ENCODE measurements at places on chromosomes 3 and 15.

DNA sequence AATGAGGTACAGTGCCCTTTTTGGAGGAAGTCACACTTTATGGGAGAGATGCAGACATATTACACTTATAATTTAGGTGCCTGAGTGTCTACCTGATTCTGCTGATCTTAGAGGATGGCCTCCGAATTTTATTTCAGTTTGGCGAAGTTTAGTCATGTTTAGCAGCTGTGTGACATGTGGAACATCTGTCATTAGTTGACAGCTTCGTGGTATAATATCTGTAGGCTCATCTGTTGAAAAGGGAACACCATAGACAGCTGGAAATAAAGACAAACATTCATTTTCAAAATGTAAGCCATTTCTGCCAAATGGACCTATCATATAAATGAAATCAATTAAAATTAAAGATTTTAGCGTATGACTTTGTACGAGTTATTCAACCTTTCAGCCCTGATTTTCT is 165.4 kb downstream of the CFAP20DC start:
- no peak for DNase-seq

- no peak for DNase-seq
Observed at GRCh38 chr3:98185180-98185579, 18.7 kb downstream of the OR5H15 start.

- no peak for DNase-seq
Observed at GRCh38 chr15:28998511-28998910, 112.7 kb downstream of the APBA2 start.

- no peak for DNase-seq
Observed at GRCh38 chr3:159813822-159814531, 174.7 kb upstream of the IL12A start.

DNA sequence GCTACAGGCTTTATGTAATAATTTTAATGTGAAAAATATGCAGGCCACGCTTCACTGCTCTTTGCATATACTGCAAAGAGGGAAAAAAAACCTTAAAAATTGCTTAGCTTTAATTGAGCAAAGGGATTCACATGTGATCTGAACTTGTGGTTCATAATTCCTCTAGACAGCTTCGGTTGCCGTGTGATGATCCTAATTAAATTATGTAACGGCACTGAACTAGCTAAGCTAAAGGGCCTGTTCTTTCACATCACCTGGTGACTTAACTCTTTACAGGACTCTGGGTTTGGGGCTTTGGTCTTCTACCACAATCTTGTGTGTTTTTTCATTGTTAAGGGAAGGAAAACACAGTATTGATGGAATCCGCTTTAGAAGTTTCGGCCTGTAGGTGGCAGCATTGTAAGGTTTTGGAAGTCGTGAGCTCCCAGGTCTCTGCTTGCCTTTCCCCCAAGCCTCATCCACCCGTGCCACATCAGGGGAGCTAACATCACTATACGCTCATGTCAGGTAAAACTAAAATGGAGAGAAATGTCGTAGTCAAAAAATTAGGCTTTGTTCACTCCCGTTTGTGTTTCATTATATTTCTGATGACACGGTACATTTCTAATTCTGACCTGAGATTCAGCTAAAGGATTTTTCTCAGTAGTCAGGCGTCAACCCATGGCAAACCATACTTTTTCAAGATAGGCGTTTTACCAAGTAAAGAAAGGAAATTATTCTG is 205.6 kb upstream of the DPH6 start:
- peak; percentile 49 for DNase-seq

DNA sequence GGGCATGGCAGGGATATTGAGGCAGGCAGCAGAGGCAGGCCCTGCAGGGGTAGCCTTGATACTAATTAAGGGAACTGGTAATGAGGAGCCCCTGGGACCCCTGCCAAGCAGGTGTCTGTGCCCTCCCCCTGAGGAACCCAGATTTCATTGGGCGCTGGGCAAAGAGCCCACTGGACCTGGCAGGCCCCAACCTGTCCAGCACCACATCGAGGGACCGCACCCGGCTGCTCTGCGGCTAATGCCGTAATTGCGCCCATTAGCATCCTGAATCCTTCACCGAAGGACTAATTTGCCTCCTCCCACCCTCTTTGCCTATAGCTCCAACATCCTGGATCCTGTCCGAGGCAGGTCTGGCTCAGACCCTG is 13.7 kb upstream of the SEMA3B start:
- no peak for DNase-seq

DNA sequence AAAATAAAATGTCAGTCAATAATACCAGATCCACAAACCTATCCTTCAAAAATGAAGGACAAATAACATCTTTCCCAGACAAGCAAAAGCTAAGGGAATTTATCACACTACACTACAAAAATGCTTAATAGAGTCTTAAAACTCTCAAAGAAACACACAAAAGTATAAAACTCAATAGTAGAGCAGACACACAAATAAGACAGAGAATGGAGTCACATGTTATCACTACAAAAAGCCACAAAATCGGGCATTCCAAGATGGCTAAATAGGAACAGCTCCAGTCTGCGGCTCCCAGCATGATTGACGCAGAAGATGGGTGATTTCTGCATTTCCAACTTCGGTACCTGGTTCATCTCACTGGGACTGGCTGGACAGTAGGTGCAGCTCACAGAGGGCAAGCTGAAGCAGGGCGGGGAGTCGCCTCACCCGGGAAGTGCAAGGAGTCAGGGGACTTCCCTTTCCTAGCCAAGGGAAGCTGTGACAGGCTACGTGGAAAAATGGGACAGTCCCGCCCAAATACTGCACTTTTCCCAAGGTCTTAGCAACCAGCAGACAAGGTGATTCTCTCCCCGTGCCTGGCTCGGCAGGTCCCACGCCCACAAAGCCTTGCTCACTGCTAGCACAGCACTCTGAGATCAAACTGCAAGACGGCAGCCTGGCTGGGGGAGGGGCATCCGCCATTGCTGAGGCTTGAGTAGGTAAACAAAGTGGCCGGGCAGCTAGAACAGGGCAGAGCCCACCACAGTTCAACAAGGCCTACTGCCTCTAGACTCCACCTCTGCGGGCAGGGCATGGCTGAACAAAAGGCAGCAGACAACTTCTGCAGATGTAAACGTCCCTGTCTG is 46.3 kb downstream of the SENP7 start:
- no peak for DNase-seq
